ENCODE measurements at places on chromosomes 12 and 14. TPM values are rescaled to one million over a fixed set of nuclear protein-coding genes. Genes with fewer than 3 reads are reported as not detected.

- DNase-seq: no peak
- peaks cover 5% of the 10 kb centered on the region for H3K27me3 ChIP-seq
- no peaks in the 10 kb centered on the region for H3K36me3 ChIP-seq
Observed at GRCh38 chr12:3342051-3342450, 149.0 kb upstream of the PRMT8 start.

DNA sequence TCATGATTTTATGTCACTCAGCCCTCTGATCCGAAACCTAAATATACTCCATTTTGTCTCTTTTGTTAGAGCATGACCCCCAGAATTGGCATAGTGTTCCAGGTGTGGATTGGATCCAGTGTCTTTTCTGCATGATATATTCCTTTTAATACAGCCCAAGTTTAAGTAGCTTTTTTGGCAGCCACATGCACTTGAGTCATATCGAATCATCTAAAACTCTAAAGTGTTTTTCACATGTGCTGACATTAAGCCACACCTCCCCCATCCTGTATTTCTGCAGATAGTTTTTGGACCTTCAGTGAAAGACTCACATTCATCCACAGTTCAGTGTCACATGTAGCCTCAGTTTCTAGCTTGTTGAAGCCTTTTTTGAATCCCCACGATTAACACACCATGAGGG, 30.6 kb downstream of the BORCS5 start:
- H3K4me3 ChIP-seq: no peak overlapping the region
- H3K27ac ChIP-seq: no peak overlapping the region
- no peaks in the 10 kb centered on the region for H3K36me3 ChIP-seq
- H3K27me3 ChIP-seq: no peaks in the 10 kb centered on the region
- H3K4me1 ChIP-seq: peaks cover 14% of the 10 kb centered on the region

- H3K27me3 ChIP-seq: no peaks in the 10 kb centered on the region
- H3K36me3 ChIP-seq: no peaks in the 10 kb centered on the region
- no peaks in the 10 kb centered on the region for H3K4me1 ChIP-seq
- no peak overlapping the region for H3K27ac ChIP-seq
- DNase-seq: no peak
- H3K4me3 ChIP-seq: no peak overlapping the region
Observed at GRCh38 chr14:39446131-39446744, 14.0 kb upstream of the FBXO33 start.

- H3K4me3 ChIP-seq: no peak overlapping the region
- DNase-seq: no peak
- no peaks in the 10 kb centered on the region for H3K4me1 ChIP-seq
- H3K36me3 ChIP-seq: no peaks in the 10 kb centered on the region
- no peak overlapping the region for H3K27ac ChIP-seq
- no peaks in the 10 kb centered on the region for H3K27me3 ChIP-seq
Observed at GRCh38 chr14:98189511-98189910, 1082.5 kb downstream of the BCL11B start.

DNA sequence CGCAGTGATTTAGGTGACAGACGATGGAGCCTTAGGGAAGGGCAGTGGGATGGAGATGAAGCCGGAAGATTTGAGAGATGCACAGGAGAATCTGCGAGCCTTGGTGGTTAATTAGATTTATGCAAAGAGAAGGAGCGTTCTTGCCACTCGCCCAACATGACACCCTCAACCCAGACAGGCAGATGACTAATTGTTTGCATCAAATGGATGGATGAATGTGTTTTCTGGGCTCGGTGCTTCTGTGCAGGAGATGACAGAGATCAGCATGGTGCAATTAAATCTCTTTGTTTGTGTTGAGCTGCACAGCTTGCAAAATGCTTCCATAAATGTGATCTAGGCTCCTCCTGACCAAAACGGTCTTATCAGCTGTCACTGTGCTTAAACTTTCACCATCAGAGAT, 202.3 kb upstream of the PRMT8 start:
- no peaks in the 10 kb centered on the region for H3K4me1 ChIP-seq
- no peak overlapping the region for H3K4me3 ChIP-seq
- DNase-seq: no peak

- no peak overlapping the region for H3K27ac ChIP-seq
- no peaks in the 10 kb centered on the region for H3K27me3 ChIP-seq
- no peaks in the 10 kb centered on the region for H3K36me3 ChIP-seq
- peak; percentile 55 for DNase-seq
- H3K4me1 ChIP-seq: peaks cover 6% of the 10 kb centered on the region
Observed at GRCh38 chr12:130832561-130833209, 6.4 kb downstream of the STX2 start.

DNA sequence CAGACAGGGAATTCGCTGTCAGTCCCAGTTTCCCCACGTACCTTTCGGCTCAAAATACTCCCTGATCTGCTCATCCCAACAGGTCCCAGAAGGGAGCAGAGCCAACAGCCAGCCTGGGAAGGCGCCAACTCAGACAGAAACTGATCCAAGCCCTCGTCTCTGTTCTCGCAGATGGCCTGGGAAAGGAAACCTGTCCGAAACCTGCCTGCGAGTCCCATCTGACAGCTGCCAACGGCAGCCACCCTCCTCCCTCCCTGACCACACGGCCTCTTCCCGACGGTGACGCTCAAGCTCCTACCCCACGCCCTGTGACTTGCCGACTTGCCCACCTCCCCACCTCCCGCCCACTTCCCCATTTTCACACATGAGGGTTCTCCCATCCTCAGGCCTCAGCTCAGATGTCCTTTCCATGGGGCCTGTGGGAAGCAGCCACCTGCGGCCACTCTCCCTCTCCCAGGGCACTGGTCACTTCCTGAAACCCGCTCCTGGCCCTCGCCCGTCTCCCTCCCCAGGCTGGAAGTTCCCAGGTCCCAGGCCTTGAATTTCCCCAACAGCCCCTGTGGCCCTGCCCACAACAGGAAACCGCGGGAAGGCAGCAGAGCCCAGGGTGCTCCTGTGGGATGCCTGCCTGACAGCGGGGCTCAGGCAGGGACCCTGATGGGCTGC, 60.9 kb upstream of the FBRSL1 start:
- peaks cover 31% of the 10 kb centered on the region for H3K27me3 ChIP-seq
- no peaks in the 10 kb centered on the region for H3K36me3 ChIP-seq
- H3K27ac ChIP-seq: no peak overlapping the region
- DNase-seq: no peak
- no peak overlapping the region for H3K4me3 ChIP-seq

- DNase-seq: peak; percentile 75
- peaks cover 4% of the 10 kb centered on the region for H3K4me1 ChIP-seq
- no peaks in the 10 kb centered on the region for H3K36me3 ChIP-seq
- no peaks in the 10 kb centered on the region for H3K27me3 ChIP-seq
- no peak overlapping the region for H3K4me3 ChIP-seq
- H3K27ac ChIP-seq: peak overlapping the region; percentile 39
Observed at GRCh38 chr12:24719293-24719721, 229.6 kb downstream of the BCAT1 start.

GRCh38 chr12:108884116-108885012, 4.5 kb downstream of the DAO start:
- no peaks in the 10 kb centered on the region for H3K27me3 ChIP-seq
- H3K36me3 ChIP-seq: no peaks in the 10 kb centered on the region
- H3K4me1 ChIP-seq: no peaks in the 10 kb centered on the region
- DNase-seq: no peak

GRCh38 chr12:124175704-124176103, 119.2 kb upstream of the RFLNA start:
- no peak overlapping the region for H3K27ac ChIP-seq
- no peak for DNase-seq
- no peak overlapping the region for H3K4me3 ChIP-seq
- H3K27me3 ChIP-seq: no peaks in the 10 kb centered on the region

- DNase-seq: no peak
- H3K4me1 ChIP-seq: peaks cover 4% of the 10 kb centered on the region
- H3K36me3 ChIP-seq: peaks cover 5% of the 10 kb centered on the region
- H3K27ac ChIP-seq: no peak overlapping the region
- peaks cover 5% of the 10 kb centered on the region for H3K27me3 ChIP-seq
Observed at GRCh38 chr12:47965581-47965980, 2.2 kb downstream of the TMEM106C start.

- no peak overlapping the region for H3K4me3 ChIP-seq
- DNase-seq: peak; percentile 22
- no peaks in the 10 kb centered on the region for H3K4me1 ChIP-seq
- no peaks in the 10 kb centered on the region for H3K27me3 ChIP-seq
- H3K36me3 ChIP-seq: peaks cover 9% of the 10 kb centered on the region
Observed at GRCh38 chr12:76820888-76821482, 57.1 kb downstream of the ZDHHC17 start.

DNA sequence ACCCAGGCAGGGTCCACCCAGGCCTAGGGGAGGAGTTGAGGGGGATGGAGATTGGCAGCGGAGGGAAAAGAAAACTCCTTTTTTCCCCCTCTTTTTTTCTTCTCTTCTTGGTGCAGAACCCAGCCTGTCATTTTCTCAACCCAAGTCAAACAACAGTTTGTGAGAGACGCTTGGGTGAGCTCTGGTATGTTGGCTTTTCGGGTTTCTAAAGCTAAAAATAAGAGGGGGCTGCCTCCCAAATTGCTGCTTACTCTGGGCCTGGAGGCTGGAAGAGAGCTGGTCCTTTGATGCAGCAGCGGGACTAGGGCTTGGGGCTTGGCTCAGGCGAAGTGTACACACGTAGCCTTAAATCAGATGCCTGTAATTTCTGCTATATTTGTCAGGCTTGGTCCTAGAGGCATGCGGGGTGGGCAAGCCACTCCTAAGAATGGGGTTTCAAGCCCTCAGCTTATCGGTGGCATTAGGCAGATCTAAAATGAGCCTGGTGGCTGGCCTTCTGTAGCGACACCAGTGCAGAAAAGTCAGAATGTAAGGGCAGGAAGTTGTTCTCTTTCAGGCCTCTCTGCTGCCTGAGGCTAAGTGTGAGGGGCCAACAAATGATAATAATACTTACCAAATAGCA, 816 bp upstream of the SLC8A3 start:
- no peak overlapping the region for H3K27ac ChIP-seq
- no peak for DNase-seq
- peak overlapping the region; percentile 54 for H3K4me3 ChIP-seq
- peaks cover 9% of the 10 kb centered on the region for H3K4me1 ChIP-seq

- H3K27ac ChIP-seq: peak overlapping the region; percentile 76
- no peaks in the 10 kb centered on the region for H3K36me3 ChIP-seq
- no peaks in the 10 kb centered on the region for H3K27me3 ChIP-seq
- peak overlapping the region; percentile 30 for H3K4me3 ChIP-seq
Observed at GRCh38 chr12:129848876-129849275, 54.9 kb downstream of the TMEM132D start.

TAC3 gene
- 1.3 TPM for total RNA-seq

ACVRL1 gene
- total RNA-seq: 1.3 TPM
